Activated CD4-positive, alpha-beta T cell treated with anti-CD3 and anti-CD28 coated beads, Interleukin-2, amount 10 ng/mL, durations not matched to agents 7 days and 5 days (primary cell): ENCODE measurements at places on chromosomes 1 and 21.

GRCh38 chr1:157069601-157070000, 24.1 kb upstream of the ARHGEF11 start:
- no peak overlapping the region for H3K4me3 ChIP-seq
- no peaks in the 10 kb centered on the region for H3K36me3 ChIP-seq
- H3K27ac ChIP-seq: no peak overlapping the region
- peaks cover 9% of the 10 kb centered on the region for H3K4me1 ChIP-seq

DNA sequence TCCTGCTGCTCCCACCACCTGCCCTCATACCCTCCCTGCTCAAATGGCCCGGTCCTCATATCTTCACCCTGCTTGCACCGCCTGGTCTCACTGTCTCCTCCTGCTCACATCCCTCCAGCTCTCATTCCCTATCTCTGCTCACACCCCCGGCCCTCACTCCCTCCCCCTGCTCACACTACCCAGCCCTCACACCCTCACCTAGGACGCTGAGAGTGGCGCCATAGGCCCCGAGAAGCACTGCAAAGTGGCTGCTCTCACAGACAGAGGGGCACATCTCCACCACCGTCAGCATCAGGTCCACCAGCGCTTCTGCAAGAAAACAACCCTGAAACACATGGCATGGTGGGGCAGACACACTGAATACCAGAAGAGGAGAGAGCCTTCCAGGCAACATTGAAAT, 38.6 kb downstream of the MRAP start:
- no peak for DNase-seq
- H3K27ac ChIP-seq: no peak overlapping the region
- H3K4me3 ChIP-seq: no peak overlapping the region
- H3K36me3 ChIP-seq: peaks cover 60% of the 10 kb centered on the region
- no peaks in the 10 kb centered on the region for H3K4me1 ChIP-seq

GRCh38 chr1:241934201-241934848, 23.2 kb upstream of the BECN2 start:
- H3K36me3 ChIP-seq: no peaks in the 10 kb centered on the region
- DNase-seq: no peak
- no peak overlapping the region for H3K27ac ChIP-seq
- H3K4me3 ChIP-seq: no peak overlapping the region

GRCh38 chr21:46443910-46444309, 14.8 kb upstream of the DIP2A start:
- no peaks in the 10 kb centered on the region for H3K27me3 ChIP-seq
- H3K27ac ChIP-seq: no peak overlapping the region

DNA sequence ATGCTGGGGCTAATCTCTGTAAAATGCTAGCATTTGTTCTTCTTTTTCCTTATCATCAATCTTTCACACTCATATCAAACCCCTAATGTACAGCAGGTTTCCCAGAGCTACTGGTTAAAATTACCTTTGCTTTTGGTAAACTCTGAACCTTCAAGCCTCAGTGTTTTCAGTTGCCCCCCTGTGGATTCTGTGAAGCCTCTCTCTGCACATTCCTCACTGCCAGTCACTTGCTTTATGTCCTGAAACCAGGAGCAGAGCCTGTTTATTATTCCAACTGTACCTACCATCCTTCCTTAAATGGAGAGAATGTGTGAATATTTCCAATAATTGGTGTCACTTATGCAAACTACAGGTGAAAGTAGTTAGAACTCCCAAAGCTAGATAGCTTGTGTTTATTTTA, 134.2 kb downstream of the NEK7 start:
- peaks cover 9% of the 10 kb centered on the region for H3K36me3 ChIP-seq
- no peak overlapping the region for H3K4me3 ChIP-seq
- H3K4me1 ChIP-seq: peaks cover 5% of the 10 kb centered on the region
- no peaks in the 10 kb centered on the region for H3K27me3 ChIP-seq
- H3K27ac ChIP-seq: no peak overlapping the region

GRCh38 chr1:164726235-164726634, 167.3 kb downstream of the PBX1 start:
- DNase-seq: no peak
- no peak overlapping the region for H3K4me3 ChIP-seq

DNA sequence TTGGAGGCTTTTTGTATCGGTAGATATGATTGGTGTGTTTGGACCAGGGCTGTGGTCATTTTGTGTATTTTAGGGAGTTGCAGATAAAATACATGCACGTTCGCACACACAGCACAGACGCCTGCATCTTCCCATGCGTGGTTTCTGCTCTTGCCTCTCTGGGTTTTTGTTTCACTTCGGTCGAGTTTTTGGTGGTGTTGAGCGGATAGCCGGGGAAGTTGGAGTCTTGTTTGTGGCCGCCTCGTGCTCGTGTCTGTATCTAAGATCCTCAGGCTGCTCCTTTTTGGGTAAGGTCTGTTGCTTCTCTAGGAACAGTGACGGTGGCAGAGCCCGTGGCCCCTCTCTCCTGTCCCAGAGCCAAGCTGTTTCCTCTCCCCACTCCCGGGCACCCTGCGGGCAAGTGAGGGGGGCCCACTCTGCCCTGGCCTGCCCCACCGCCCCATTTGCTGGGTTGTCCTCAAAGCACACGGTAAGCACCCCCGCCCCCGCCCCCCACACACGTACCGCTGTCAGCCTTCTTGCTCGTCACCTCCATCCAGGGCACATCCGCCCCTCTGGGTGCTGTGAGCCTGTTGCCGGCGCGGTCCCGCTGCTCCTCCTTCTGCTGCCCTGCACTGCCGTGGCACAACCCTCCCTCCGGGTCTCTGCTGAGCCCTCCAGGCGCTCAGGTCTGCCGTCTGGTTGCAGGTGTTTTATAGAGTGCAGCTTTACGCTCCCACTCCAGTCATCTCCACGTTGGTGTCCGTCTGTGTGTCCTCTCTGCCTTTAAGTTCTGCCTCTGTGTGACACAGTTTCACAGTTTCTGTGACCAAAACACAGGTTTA, 51.9 kb downstream of the AGPAT3 start:
- peak overlapping the region; percentile 79 for H3K4me3 ChIP-seq
- peak overlapping the region; percentile 91 for H3K27ac ChIP-seq
- no peaks in the 10 kb centered on the region for H3K27me3 ChIP-seq

DNA sequence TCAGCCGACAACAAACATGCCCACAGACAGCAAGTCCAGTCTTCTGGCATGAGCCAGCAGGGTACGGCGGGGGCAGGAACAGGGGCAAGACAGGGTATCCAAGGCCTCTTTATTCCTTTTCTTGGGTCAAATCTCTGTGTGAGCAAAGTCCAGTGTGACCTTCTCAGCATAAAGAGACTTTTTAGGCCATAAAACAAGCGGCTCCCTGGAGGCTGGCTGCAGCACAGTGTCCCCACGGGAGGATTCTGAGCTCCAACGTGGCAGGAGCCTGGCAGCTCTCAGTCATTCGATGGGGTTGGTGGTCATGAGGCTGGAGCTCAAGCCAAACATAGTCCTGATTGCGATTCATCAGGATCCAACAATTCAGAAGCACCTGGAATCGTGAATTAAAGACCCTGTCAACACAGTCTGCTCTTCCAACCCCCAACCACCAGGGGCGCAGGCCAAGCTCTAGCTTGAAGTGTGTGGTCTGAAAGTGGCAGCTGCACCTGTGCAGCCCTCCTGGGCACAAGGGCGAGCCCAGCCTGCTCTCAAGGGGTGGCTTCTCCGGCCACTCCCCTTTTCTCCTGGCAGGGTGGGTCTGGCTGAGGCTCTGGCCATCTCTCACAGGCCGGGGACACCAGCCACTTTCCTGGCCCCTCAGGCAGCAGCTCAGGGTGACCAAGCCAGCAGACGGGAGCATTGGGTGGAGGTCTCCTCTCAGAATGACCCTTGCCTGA, 62.1 kb downstream of the SLC66A1 start:
- H3K27me3 ChIP-seq: no peaks in the 10 kb centered on the region
- DNase-seq: peak; percentile 14
- H3K36me3 ChIP-seq: peaks cover 47% of the 10 kb centered on the region
- no peak overlapping the region for H3K4me3 ChIP-seq

- H3K36me3 ChIP-seq: no peaks in the 10 kb centered on the region
- DNase-seq: no peak
- H3K4me3 ChIP-seq: no peak overlapping the region
- H3K27ac ChIP-seq: no peak overlapping the region
- peaks cover 20% of the 10 kb centered on the region for H3K27me3 ChIP-seq
- no peaks in the 10 kb centered on the region for H3K4me1 ChIP-seq
Measured at GRCh38 chr1:221470000-221470698, 271.7 kb downstream of the DUSP10 start.

DNA sequence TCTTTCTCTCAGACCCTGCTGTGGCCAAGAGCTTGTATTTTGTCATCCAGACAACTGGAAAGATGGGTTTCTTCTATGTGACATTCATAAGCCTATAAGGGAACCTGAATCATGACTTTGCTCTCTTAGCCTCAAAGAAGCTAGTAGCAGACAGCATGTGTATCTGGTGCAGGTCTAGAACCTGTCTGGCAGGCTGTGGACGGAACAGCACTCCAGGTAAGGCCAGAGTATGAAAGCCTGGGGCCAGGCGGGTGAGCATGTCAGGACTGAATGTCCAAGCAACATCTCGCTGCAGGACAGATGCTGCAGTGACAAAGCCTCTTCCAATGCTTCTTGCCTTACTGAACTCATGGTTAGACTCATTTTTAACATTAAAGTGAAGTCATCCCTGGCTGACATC, 32.8 kb downstream of the AKNAD1 start:
- H3K27me3 ChIP-seq: peaks cover 7% of the 10 kb centered on the region
- no peak overlapping the region for H3K4me3 ChIP-seq
- no peak overlapping the region for H3K27ac ChIP-seq
- H3K4me1 ChIP-seq: no peaks in the 10 kb centered on the region

- no peak for DNase-seq
- H3K4me1 ChIP-seq: peaks cover 10% of the 10 kb centered on the region
- H3K4me3 ChIP-seq: no peak overlapping the region
- no peak overlapping the region for H3K27ac ChIP-seq
Measured at GRCh38 chr1:101301446-101302057, 64.7 kb downstream of the S1PR1 start.

DNA sequence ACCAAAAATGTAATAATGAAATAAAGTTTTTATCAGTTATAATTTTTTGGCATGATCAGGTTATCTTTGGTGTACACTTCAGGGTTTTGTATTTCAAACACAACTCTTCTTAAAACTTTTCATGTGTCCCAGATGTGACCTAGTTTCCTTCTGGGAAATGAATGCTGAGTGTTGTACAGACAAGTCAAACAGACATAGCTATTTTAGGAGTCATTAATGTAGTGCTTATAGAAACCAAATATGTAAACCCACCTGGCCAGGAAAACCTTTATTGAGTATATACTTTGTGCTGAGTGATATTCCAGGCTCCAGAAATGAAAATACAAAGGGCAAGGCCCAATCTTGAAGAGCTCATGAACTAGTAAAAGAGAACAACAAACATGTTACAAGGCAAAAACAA, 25.9 kb upstream of the HOOK1 start:
- H3K27ac ChIP-seq: no peak overlapping the region
- peaks cover 6% of the 10 kb centered on the region for H3K4me1 ChIP-seq
- H3K27me3 ChIP-seq: peaks cover 4% of the 10 kb centered on the region
- DNase-seq: no peak

DNA sequence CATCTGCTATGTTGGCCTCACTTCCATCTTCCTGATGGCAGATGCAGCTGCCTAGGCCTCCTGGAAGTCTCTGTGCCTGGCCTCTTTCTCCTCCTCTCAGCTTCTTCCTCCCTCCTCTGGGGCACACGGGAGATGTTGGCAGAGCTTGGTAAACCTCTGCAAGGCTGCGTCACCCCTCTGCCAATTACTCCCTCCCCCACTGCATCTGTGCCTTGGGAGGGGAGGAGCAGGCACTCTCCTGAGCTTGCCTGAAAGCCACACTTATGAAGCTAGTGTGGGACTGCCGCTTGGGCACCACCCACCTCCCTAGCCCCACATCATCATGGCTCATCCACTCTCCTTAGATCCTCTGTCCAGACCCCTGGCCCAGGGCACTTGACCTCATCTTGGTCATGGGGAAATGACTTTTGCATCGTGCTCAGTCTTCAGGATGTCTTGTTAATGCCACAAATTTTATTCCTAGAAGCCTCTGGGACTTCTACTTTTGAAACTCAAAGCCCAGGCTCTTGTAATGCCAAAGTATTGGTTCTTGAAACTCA, 7.3 kb upstream of the TMEM51 start:
- no peaks in the 10 kb centered on the region for H3K4me1 ChIP-seq
- no peak overlapping the region for H3K27ac ChIP-seq
- H3K36me3 ChIP-seq: no peaks in the 10 kb centered on the region
- no peak for DNase-seq

DNA sequence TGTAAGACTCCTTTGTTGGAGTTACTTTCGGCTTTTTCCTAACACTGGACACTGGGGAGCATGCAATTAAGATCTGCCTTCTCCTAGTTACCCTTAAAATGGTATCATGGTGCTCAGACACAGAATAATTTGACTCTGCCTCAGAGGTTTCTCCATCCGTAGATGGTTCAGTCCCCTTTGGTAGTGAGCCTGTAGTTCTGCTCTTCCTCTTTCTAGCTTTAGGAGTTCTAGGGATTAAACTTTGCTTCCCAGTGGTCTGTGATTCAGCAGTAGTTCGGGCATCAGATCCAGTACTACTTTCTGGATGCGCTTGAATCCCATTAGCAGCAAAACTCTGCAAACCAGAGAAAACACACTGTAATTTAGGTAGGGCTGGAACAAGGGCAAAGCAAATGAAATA, 1.5 kb downstream of the DNTTIP2 start:
- no peaks in the 10 kb centered on the region for H3K27me3 ChIP-seq
- H3K4me1 ChIP-seq: peaks cover 45% of the 10 kb centered on the region
- H3K4me3 ChIP-seq: peak overlapping the region; percentile 89
- no peak for DNase-seq
- peak overlapping the region; percentile 51 for H3K27ac ChIP-seq

DNA sequence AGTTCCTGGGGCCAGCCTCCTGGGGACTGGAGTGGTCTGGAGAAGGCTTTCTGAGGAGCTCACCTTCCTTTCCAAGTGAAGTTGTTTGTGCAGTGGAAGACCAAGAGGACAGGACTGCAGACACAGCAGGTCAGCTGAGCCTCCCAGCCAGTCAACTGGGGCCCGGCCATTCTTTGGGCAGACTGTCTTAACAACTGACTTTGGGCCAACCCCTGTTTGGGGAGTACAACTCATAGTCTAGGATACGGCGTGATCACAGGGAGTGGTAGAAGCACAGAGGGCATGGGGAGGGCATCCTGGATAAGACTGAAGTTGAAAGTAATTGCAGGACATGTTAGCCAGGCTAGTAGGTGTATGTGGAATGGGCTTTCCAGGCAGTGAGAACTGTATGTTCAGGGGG, 50.3 kb downstream of the PGM1 start:
- DNase-seq: no peak
- peaks cover 33% of the 10 kb centered on the region for H3K36me3 ChIP-seq
- H3K4me3 ChIP-seq: no peak overlapping the region
- no peaks in the 10 kb centered on the region for H3K27me3 ChIP-seq
- H3K27ac ChIP-seq: no peak overlapping the region

DNA sequence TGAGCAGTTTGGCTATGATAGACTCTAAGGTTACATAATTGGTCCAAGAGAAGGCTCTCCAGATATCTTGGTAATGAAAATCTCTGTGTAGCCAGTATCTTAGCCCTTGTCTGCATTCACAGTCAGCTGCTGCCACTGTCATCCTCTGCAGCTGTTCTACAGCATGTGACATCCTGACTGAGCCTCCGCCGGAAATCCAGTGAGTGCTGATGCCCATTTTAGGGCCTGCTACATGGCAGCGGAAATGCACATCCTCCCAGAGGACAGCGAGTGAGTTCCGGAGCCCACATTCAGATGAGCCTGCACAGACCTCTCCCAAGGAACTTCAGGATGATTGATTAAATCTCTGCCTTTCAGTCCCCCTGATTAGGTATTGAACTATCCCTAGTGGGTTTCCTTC, 237.1 kb downstream of the HHIPL2 start:
- H3K4me1 ChIP-seq: peaks cover 3% of the 10 kb centered on the region
- no peaks in the 10 kb centered on the region for H3K27me3 ChIP-seq
- DNase-seq: peak; percentile 14
- no peak overlapping the region for H3K4me3 ChIP-seq

GRCh38 chr1:171654201-171654941, 1.9 kb upstream of the MYOC start:
- H3K27ac ChIP-seq: no peak overlapping the region
- H3K27me3 ChIP-seq: peaks cover 19% of the 10 kb centered on the region
- H3K4me3 ChIP-seq: no peak overlapping the region
- peaks cover 13% of the 10 kb centered on the region for H3K4me1 ChIP-seq
